ENCODE measurements at places on chromosomes 16 and 17.

GRCh38 chr17:15271741-15272140 is 6.6 kb upstream of the PMP22 start:
- no peak for DNase-seq

- DNase-seq = no peak
Observed at GRCh38 chr17:13833921-13834320, 232.2 kb upstream of the HS3ST3A1 start.

- DNase-seq = peak; percentile 34
Observed at GRCh38 chr16:2515180-2515851, 1.6 kb downstream of the ATP6V0C start.

DNA sequence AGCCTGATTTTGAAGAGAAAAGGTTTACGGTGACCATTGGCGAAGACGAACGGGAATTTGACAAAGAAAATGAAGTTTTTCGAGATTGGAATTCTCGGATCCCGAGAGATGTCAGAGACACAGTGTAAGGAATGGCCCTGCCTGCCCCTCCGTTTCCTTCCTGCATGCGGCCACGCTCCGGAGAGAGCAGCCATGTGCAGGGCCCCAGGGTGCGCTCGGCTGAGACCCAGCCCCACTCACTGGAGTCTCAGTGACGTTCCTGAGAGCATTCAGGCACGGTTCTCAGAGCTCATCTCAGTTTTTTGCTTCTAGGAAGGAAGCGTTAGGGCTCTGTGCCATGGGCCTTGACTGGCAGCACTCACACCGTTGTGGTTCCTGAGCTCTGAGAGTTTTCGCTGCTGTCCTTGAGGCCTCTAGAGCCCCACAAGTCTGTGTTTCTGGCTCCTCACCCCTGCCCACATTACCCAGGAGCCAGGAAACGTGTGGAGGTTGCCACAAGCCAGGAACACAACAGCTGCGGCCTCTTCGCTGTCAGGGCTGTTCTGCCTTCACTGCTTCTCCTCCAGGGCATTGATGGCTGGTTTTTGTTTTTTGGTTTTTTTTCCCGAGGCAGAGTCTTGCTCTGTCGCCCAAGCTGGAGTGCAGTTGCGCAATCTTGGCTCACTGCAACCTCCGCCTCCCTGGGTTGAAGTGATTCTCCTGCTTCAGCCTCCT is 29.8 kb downstream of the ZC3H18 start:
- no peak for DNase-seq

DNA sequence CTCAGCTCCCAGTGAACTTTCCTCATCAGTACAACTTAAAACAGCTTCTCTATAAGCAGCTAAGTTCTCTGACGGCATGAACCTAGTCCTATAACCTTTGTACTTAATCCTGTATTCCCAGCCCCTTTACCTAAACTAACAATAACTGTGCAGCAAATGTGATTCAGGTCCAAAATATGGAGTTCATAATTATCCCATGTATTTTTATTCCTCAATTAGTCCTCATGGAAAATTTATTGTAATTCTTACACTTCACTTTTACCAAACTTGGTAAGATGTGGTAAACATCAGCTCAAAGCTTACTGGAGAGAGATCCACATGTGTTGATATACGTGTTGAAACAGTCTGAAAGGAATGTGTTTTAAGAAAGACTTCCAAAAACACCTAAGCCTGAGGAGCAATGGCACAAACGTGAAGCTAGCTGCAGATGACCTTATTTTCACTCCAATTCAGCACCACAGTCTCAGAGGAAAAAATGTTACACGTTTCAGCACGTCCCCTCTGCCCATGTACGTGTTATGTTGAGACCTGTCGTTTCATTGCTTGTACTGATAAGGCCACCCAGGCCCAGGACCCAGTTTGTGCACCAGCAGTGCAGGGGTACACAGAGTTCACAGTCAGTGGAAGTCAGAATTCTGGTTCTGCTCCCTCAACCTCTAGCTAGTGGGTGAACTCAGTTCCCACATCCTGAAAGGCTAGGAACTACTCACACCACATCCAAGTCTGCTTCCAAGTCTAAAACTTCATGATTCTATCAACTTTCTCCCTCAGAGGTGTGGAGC is 7.1 kb downstream of the USP31 start:
- DNase-seq = peak; percentile 12

GRCh38 chr17:29652976-29653375 is 30.3 kb upstream of the CORO6 start:
- DNase-seq = no peak

DNA sequence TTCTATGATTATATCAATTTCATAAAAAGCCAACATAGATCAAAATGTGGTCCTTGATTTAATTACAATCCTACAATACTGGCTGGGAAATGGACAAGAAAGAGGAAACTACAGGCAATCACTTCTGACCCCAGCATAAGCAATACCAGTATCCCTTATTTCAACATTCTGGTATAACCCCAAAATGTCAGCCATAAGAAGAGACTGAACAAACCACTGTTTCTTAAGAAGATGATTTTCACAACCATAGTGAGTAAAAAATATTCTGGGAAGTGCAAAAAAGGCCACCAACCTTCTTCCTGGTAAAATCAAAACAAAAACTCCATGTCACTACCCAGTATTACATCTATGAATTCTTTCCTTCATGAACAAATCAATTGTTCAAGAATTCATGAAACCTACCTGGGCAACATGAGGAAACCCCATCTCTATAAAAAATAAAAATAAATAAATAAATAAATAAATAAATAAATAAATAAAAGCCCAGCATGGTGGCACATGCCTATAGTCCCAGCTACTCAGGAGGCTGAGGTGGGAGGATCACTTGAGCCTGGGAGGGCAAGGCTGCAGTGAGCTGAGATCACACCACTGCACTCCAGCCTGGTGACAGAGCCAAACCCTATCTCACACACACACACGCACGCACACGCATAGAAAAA is 7.5 kb downstream of the N4BP1 start:
- DNase-seq = no peak

DNA sequence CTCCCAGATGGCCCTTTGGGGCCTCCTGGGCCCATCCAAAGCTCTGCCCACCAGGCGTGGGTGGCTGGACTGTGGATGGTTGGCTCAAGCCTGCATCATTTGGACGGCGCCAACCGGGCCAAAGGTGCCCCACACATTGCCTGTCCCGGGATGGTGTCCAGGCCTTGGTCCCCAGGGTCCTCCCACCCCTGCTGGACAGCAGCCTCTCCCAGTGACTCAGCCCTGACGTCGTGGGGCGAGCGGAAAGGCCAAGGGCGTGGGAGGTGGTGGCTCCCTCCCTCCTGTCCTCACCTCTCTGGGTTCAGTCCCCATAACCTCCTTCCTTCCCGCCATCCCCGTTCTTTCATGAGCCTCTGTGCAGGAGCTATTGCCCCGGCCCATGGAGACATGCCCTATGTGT is 42.1 kb upstream of the DLX4 start:
- no peak for DNase-seq

DNA sequence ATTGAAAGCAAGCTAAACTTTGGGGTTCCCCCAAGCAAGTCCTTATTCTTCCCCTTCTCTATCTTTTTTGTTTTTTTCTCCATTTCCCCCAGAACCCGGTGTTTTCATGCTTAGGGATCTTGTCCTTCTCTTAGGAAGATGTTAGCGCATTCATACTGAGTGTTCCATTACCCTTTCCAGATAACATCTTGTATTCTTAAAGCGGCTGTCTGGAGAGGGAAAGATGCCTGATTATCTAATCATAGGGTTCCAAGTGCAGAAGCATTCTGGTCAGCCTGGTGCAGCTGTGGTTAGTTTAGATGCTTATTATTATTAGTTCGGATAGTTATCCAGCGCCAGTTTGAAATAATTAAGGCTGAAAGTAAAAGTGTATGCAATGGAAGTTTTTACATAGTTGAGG is 2.0 kb downstream of the TOM1L1 start:
- no peak for DNase-seq

GRCh38 chr17:17810895-17811248 is 25.9 kb downstream of the SREBF1 start:
- no peak for DNase-seq

DNA sequence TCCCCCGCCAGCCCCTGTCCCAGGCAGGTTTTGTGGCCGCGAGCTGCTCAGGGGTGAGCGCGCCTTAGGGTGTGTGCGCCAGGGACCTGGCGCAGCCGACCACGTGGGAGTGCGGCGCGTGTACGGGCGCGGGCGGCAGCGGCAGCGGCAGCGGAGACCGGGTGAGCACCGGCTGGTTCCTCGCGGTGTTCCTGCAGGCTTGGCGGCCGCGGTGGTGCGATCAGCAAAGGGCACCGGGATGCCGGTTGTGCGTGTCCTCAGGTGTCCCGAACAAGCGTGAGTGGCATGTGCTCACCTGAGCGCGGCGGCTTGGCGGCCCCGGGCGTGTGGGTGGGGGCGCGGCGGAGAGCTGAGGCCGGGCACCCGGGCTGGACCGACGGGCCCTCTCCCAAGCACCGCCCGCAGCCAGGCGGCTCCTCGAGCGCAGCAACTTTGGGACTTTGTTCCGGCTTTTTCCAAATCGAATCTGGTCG is 381 bp upstream of the HSD11B2 start:
- peak; percentile 33 for DNase-seq

DNA sequence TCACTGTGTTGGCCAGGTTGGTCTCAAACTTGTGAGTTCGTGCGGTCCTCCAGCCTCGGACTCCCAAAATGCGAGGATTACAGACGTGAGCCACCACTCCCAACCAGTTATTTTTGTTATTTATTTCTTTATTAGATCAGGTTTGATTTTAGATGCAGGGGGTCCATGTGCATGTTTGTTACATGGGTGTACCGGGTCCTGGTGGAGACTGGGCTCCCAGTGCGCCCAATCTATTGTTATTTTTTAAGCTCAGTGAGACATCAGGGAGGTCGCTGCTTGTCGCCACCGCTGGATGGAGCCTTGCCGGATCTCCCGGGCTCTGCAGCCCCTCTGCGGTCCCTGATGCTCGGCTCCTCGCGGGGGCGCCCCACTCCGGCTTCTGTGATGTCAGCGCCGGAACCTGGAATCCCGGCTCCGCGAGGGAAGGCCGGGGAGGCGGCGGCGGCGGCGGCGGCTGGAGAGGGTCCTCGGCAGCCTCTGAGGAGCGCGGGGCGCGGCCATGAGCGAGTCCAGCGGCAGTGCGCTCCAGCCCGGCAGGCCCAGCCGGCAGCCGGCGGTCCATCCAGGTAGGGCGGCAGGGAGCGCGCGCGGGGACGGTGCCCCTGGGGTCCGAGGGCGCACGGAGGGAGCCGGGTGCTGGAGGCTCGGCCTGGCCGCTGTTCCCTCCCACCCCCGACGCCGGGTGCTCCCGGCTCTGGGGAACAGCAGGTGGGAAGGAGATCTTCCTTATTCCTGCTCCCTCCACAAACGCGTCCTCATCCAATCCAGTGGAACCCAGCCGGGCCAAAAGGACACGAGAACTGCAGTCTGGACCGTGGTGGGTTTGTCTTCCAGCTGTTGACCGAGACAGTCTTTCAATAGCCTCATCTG is at the start of gene TMC7:
Gene TMC7 (plus strand): TSS at position 370 of the 870 bp plus-strand sequence. CDS start 130 bp downstream, at position 500.
- peak; percentile 90 for DNase-seq

DNA sequence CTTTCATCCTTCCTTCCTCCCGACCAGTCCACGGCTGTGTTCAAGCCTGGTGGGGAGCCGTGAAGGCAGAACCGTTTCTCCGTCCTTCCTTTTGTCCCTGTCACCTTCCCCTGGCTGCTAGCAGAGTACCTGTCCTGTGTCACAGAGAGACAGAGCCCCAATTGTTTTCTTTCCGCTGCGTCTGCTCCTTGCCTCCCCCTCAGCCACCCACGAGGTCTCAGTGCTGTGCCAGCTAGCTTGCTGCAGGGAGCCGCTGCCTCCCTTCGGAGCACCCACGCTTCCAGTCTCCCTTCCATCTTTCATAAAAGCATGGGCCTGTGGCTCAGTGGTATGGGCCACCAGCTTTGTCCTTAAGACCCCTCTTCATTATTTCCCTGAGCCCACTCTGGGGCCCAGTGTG is 62.2 kb downstream of the MPRIP start:
- DNase-seq = no peak

DNA sequence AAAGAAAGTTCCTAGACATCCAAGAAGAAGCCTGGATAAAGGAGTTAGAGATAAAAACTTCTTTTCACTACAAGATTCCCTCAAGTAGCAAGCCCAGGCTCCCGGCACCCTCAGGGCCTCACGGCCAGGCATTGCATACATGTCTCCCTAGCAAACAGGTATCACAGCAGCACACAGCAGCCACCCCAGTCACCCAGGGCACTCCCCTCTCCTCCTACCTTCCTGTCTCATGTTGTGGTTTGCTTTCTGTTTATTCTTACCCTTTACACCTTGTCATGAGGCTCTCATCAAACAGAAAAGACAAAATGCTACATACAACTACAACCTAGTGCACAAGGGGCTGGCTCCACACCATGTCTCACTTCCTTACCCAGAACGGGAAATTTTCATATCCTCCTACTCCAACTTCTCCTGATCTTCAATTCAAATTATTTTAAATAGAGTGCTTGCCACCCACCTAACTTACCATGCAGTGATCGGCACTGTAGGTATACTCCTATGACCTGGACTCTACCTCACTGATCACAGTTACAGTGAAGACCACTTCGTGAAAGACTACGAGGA is 42.7 kb downstream of the XPO6 start:
- DNase-seq = no peak

DNA sequence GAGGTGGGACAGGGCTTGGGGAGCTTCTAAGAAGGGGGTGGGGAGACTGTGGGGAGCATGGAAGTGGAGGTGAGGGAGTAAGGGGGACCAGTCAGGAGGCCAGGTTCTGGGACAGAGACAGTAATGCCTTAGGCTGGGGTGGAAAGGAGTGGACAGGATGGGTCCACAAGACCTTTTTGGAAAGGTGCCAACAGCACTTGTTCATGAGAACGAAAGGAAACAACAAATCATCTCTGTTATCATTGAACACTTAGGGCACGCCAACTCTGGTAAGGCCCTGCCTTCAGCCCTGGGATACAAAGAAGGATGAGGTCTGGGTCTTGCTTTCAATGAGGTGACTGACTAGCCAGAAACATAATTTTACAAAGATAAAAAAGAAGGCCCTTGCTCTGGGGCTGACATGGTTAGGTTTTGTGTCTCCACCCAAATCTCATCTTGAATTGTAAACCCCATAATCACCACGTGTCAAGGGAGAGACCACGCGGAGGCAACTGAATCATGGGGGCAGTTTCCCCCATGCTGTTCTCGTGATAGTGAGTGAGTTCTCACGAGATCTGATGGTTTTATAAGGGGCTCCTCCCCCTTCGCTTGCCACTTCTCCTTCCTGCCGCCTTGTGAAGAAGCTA is 113.8 kb downstream of the SLC39A11 start:
- DNase-seq = no peak

- DNase-seq = peak; percentile 87
Observed at GRCh38 chr17:54903375-54903774, 2.7 kb downstream of the TOM1L1 start.

DNA sequence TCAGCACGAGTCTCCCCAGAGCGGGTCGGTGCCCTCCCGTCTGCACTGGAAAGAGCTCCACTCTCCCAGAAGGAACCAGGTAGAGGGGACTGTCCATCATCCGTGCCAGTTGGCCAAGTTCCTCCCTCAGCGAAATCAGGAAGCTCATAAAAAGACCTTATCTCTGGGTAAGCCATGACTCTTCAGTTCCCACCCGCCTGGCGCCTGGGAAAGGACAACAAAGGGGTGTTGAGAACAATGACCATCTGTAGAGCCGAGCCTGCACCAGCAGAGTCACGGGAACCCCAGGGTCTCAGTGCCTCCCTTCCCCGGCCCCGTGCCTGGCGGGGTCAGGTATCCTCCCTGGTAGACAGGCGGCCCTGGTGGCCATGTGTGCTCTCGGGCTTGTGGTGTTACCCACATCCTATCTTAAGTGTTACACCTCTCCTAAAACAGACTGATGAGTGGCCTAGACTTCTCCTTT is 190.7 kb downstream of the AXIN2 start:
- DNase-seq = no peak

- DNase-seq = no peak
Observed at GRCh38 chr16:73530529-73530928, 482.6 kb upstream of the ZFHX3 start.

All from kidney tubule cell (primary cell).